Smooth muscle cell of the pulmonary artery (primary cell): ENCODE measurements at places on chromosomes 2 and 18. TPM values are rescaled to one million over a fixed set of nuclear protein-coding genes. Genes with fewer than 3 reads are reported as not detected.

C2orf72 gene
- 3.3 and 6.3 TPM in 2 replicates for total RNA-seq

PLCD4 gene
- 2.0 and 2.5 TPM in 2 replicates for total RNA-seq

ADD2 gene
- total RNA-seq = not detected in 2 replicates

GATA6 gene
- 40.3 and 57.2 TPM in 2 replicates for total RNA-seq

RFTN2 gene
- 3.5 and 10.0 TPM in 2 replicates for total RNA-seq

CRYGD gene
- not detected in 2 replicates for total RNA-seq

PDE11A gene
- total RNA-seq = 0.20 and 0.50 TPM in 2 replicates

GMPPA gene
- total RNA-seq = 60.6 and 64.6 TPM in 2 replicates

OTX1 gene
- 0.13 TPM in 1 of 2 replicates, not detected in the other for total RNA-seq

RAB12 gene
- total RNA-seq = 46.3 and 54.7 TPM in 2 replicates

TANC1 gene
- 40.1 and 44.3 TPM in 2 replicates for total RNA-seq

MARS2 gene
- 2.5 and 5.4 TPM in 2 replicates for total RNA-seq

GPAT2 gene
- total RNA-seq = 30.6 and 32.3 TPM in 2 replicates

PIEZO2 gene
- 5.3 and 12.2 TPM in 2 replicates for total RNA-seq

CD8B2 gene
- not detected in 2 replicates for total RNA-seq

SP5 gene
- total RNA-seq = not detected in 2 replicates

PRKRA gene
- total RNA-seq = 56.7 and 61.4 TPM in 2 replicates
